Eye (tissue), 1 donor: ENCODE measurements at places on chromosomes 6 and 20.

- DNase-seq, result no peak
Measured at GRCh38 chr6:81767163-81767891, 14.8 kb upstream of the TENT5A start.

- peak; percentile 86 for DNase-seq
Measured at GRCh38 chr6:88780714-88781389, 182.6 kb downstream of the RNGTT start.

- peak; percentile 85 for DNase-seq
Measured at GRCh38 chr20:3115190-3116107, 30.9 kb upstream of the AVP start.

DNA sequence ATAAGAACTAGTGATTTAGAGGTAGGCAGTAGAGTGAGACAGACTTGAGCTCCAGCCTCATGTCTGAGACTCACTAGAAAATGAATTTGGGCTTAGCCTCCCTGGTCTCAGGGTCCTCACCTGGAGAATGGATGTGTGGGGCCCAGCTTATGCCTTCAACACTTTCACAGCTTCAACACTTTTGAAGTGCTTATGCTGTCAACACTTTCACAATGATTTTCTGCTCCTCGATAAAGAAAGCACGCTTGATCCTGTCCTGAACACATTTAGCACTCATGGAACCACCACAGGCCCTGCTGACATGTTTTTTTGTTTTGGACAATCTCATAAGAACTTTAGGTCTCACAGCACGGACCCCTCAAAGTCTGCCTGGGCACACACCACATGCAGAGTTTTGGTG lies 229.3 kb downstream of the PACRG start:
- no peak for DNase-seq

DNA sequence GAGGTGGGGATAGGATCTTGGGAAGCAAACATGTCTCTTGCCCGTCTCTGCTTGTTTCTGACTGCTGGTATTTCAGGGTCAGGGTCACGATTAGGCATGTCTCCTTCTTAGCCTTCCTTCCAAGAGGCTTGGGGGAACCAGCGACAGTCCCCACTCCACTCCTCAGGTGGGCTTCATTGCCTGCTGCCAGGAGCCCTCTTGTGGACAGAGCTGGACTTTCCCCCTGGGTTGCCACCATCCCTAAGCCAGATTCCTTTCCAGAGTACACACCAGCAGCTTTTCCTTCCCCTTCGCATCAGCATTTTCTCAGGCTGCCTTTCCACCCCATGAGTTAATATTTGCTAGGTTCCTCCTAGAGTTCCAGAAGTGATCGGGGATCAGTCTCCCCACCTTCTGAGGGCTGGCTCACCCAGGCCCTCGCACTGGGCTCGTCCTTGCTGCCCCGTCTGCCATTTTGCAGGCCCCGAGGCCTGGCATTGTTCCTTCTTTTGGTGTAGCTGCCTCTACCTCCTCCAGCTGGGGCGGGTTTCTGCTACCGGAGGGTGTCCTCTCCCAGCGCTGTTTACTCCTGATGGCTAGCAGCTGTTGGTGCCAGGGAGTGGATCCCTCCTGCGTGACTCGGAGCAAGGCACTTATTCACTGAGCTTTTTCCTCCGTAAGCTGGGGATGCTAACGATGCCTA lies 8.8 kb upstream of the C20orf144 start:
- peak; percentile 90 for DNase-seq

GRCh38 chr6:52808660-52809059 lies 5.0 kb upstream of the GSTA1 start:
- no peak for DNase-seq

- DNase-seq, result no peak
Measured at GRCh38 chr6:54916858-54917257, 70.3 kb downstream of the FAM83B start.

GRCh38 chr6:169415179-169415578 lies 161.5 kb upstream of the THBS2 start:
- DNase-seq, result peak; percentile 13

DNA sequence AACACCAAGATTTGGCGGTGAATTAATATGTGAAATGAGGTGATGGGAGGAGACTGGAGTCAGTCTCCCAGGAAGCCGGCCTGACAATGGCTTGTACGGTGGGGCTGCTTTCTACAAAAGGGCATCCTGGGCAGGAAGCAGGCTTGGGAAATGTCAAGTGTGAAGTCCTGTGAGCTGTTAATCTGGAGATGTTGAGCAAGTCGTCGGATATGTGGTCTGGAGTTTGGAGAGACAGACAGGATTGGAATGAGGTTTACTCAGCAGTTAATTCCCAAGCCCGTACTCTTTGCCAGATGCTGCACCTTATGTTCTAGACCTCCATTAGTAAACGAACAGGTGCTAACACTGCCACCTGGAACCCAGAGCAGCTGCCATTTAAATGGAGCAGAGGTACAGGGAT lies 107.7 kb upstream of the FOXC1 start:
- DNase-seq, result no peak

GRCh38 chr6:111427341-111428116 lies 55.5 kb downstream of the REV3L start:
- no peak for DNase-seq

DNA sequence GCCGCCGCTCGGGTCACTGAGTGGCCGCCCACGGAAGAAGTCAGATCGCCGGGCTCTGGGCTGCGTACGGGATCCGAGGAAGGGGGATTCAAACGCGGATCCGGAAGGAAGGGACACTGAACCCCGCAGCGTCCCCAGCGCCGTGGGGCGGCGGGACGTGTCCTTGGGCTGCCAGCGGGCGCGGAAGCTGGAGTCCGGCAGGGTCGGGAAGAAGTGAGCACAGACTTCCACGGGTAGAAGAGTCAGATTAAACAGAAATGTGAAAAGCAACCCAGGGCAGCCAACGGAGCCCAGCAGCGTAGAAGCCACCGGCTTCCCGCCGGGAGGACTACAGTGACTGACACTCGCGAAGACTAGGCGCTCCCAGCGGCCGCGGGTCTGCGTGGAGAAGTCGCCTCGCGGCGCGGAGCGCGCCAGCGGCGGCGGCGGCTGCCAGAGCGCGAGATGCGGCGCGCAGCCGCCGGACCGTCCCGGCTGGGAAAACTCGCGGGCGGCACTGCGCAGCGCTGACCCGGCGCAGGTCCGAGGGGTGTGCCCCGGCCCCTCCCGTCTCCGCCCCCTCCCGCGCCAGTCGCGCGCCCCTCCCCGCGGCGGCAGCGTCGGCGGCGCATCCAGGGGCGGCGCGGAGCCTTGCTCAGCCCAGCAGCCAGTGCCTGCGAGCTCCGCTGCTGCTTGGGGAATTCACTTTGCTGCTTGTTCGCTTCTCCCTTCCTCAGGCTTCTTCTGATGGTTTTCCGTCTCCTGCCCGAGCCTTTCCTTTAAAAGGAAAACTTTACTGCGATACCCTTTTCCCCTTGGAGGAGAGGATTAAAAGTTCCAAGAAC lies at the start of gene SAMD5:
Gene SAMD5, plus strand, starts transcription at position 649 of the 824 bp plus-strand sequence. CDS start 239 bp downstream, outside the sequence.
- peak; percentile 86 for DNase-seq

DNA sequence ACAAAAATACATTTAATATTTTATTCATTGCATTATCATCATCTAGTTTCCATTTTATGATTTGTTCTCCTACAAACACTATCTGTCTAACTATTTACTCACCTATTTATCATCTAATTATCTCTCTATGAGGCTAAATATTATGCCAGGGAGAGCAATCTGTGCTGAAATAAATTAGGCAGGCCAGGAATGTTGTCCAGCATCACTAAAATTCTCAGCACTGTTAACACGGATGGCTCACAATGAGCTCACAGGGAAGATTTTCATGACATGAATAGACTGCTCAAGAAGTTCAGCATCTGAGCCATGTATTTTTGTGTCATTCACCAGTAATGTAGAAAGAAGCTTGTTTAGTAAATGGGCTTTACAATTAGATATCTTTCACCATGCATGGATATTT lies 1277.2 kb downstream of the GRIK2 start:
- DNase-seq, result no peak

GRCh38 chr20:23340524-23340923 lies 10.1 kb upstream of the NXT1 start:
- peak; percentile 89 for DNase-seq

DNA sequence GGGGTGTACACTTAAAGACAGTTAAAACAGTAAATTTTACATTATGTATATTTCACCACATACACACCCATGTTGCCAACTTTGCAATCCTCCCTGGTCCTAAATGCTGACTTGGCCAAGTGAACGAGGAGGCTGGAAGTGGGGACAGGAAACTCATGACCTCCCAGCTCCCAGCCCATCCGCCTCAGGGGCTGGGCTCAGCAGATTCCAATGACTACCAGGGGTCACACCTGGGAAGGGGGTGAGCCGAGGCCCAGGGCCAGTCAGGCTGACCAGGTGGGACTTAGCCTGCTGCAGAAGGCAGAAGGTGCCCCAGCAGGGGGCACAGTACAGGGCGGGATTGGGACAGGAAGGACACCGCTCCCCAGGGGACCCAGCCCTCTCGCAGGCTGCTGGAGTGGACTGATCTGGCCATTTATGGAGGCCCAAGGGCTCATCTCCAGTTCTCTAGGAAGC lies 2.4 kb downstream of the SIGLEC1 start:
- DNase-seq, result no peak

DNA sequence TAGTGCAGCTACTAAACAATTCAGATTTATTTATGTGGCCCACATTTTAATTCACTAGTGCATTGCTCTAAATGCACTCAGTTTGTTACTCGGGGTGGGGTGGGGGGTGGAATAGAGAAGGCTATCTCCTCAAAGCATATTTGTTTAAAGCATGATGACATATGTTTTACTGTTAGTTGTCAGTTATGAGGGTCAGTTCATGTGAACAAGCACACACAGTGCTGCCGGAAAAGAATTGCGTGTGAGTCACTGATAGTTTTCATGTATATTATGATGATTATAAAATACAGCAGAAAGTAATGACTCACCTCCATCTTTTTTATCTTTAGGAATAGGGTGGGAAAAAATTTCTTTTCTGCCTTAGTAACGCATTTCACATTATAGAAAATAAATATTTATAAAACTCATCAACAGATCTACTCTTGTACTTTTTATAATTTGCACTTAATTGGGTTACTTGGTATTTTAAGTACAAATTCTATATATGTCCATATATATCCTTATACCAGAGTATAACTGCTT lies 42.2 kb upstream of the STXBP5 start:
- no peak for DNase-seq

DNA sequence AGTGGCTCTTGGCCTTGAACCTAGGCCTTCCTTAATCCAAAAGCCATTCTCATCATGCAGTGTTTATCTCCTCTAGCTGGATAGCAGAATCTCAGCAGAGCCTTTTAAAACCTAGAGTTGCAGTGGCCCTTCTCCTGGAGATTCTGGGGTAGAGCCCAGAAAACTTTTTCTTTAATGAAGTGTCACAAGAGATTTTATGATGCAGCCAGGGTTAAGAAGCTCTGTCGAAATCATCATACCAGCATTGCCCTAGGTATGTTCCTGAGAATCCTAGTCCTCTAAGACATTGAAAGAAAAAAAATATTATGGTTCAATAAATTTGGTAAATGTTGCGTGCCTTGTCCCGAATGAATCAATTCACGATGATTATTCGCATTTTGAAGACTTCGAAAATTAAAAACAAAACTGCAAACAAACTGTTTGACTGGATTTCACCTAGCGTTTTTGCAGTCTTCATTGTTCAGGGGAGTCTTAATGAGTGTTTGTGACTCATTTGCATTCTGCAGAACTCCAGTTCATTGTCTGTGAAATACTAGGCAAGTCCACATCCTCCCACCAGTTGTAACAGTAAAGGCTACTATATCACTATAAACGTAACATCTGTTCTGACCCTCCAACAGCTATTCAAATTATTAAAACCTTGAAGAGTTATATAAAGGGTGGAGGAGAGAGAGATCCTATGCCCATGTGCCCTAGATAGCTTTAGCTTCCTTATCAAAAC lies 198.6 kb downstream of the UST start:
- DNase-seq, result no peak

DNA sequence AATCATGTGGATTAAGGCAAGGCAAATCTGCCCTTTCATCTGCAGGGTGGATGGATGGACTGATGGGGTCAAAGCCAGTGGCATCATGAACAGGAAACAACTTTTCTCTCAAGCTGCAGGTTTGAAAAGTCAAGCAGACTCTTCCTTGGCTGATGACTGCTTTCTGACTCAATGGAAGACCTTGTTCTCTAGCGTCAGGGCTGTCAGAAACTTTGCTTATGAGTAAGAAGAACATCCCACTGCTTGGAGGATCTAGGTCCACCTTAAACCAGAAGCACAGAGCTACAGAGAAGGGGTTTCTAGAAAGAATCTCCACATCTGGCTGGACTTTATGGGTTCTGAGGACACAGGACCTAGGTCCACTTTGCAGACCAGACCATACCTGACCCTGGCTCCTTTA lies 36.3 kb upstream of the CST5 start:
- DNase-seq, result no peak

DNA sequence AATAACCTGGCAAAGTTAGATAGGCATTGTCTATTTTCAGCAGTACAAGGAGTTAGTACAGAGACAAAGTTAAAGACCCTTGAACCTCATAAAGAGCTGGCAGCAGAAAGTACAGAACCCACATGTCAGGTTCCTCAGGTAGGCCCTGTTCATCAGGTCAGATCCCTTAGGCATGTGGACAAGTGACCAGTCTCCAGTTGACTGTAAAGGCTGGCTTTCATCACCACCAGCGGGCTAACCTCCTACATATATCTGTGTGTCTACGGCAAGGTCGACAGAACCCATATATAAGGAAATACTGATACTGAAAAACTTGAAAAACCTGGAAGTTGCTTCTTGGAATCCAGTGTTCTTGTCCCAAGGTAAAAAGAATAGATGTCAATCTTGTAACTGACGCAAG lies 223.1 kb upstream of the SGK1 start:
- no peak for DNase-seq

- DNase-seq, result no peak
Measured at GRCh38 chr20:60071965-60072364, 113.7 kb downstream of the CDH26 start.

DNA sequence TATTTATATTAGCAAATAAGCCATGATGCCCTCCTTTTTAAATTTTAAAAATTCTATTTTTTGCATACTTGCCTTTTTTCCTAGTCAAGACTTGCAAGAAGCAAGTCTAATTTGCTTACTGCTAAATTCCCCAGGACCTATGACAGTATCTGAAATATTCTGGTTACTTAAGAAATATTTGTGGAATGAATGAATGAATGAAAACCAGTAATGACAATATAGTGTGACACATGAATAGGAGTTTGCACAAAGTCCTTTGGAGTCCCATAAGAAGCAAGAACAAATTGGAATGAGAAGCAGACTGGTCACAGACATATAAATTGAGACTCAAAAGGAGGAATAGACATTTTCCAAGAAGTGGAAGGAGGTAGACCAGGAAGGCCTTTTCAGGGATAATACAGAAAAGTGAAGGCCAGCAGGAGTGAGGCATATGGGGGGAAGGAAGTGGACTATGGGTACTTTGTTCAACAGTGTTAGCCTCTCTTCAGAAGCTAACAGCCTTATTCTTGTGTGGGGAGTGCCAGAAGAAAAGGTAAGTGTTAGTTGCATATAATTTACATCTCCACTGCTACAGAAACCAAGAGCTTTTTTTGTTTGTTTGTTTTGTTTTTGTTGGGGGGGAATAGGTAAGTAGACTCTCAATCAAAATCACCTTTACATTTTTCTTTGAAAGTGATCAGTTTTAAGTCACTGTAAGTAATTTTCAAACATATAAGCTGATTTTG lies 93.6 kb upstream of the FAM184A start:
- no peak for DNase-seq
